WTC11 (cell line): ENCODE measurements at places on chromosomes 1 and 21.

- DNase-seq, result no peak
Measured at GRCh38 chr1:53736290-53736689, 2.7 kb downstream of the GLIS1 start.

DNA sequence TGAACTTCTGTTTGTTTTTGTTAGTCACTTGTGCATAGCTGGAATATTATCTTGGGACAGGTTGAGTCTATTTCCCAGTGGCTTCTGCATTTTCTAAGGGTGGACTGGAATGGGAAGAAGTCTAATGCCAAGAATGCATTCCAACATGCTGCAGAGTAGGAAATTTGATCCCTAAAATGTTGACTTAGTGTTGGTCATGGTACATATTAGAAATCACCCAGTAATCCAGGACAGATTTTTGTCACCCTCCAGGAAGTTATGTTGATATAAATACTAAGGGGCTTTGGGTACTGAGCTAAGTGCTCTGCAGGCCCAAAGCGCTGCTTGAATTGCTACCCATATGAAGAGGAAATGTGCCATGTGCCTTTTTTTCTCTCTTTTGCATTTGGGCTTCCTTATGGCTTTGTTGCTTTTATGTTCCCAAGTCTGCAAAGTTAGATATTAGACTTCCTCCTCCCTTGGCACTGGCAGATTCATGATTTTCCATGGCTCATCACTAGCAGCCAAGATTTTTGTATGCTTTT, 10.0 kb downstream of the ARID1A start:
- no peak for DNase-seq

- DNase-seq, result no peak
Measured at GRCh38 chr1:21261551-21262292, 28.5 kb downstream of the ECE1 start.

- no peak for DNase-seq
Measured at GRCh38 chr1:155622191-155622590, 12.2 kb downstream of the MSTO1 start.

- no peak for DNase-seq
Measured at GRCh38 chr1:25502957-25503356, 40.4 kb upstream of the LDLRAP1 start.

- DNase-seq, result no peak
Measured at GRCh38 chr1:151166505-151166956, 587 bp downstream of the SCNM1 start.

- no peak for DNase-seq
Measured at GRCh38 chr1:39645411-39646043, 6.1 kb upstream of the HEYL start.

GRCh38 chr21:45335151-45335760, 47.6 kb upstream of the POFUT2 start:
- no peak for DNase-seq

DNA sequence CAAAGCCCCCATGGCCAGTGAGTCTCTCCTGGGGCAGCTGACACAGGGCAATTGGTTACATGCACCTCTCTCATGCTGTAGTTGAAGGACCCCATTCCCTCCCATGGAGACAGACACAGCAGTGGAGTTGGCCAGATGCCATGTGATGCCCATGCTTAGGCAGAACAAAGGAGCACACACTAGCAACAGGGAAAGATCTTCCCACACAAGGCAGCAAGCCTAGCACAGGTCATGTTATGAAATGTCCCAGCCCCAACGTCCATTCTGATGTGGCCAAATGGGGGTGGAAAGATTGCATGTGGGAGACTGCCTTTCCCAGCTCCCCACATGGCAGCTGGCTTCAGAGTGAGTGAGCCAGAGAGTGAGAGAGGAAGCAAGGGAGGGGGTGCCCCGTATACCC, 34.5 kb downstream of the AADACL4 start:
- no peak for DNase-seq

DNA sequence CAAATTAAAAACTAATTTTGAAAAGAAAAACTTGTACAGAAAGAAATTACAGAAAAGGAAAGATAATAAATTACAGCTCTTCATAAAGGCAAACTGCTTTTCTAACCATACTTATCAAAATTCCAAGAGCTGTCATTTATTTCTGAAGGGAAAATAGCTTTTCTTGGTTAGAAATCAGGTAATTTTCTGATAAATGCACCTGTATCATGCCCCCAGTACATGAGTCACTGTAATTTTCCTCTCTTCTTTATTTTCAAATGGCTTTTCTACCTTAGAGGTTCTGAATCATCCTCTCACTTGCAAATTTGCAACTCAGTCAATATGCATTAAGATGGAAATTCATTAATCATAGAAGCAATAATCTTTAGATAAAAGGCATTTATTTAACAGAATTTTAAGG, 100.1 kb downstream of the SLC35F3 start:
- no peak for DNase-seq

DNA sequence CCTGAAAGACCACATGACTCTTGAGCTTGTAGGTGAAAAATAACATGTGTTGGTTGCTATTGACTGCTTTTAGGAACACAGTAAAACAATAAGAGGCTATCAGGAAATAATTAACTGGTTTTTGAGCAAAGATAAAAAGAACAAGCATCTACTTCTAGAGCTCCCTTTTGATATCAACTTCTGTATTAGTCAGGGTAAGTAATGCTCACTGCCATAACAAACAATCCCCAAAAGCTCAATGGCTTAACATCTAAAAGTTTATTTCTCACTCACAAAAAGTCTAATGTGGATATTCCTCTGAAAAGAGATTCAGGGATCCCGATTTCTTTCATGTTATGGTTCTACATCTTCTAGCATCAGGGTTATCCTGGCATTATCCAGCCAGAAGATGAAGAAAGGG, 25.3 kb upstream of the PROX1 start:
- no peak for DNase-seq

DNA sequence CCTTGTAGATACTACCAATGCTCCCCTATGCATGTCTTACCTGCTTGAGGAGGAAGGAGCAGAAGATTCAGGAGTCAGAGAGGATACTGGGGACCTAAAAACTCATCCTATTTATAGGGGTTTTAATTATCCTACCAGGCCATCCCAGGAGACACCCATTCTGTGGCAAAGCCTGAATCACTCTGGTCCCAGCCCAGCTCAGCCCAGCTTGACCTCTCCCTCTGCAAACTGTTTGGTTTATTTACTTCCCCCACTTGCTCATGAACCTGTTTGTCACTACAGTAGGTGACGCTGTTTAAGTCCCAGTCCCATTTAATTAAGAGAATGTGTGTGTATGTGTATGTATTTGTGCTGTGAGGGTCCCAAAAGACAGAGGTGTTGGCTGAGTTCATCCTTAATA, at the start of gene RPTN:
RPTN (minus strand) TSS at position 85 of the 400 bp plus-strand sequence. CDS start 1,339 bp downstream, outside the sequence.
- DNase-seq, result no peak

- no peak for DNase-seq
Measured at GRCh38 chr21:32184065-32184464, 94.8 kb downstream of the MIS18A start.

- DNase-seq, result no peak
Measured at GRCh38 chr1:172343240-172344160, 77.0 kb upstream of the C1orf105 start.

GRCh38 chr1:175822580-175822979, 79.2 kb upstream of the TNR start:
- DNase-seq, result no peak

- no peak for DNase-seq
Measured at GRCh38 chr1:214557952-214558735, 6.7 kb upstream of the PTPN14 start.

DNA sequence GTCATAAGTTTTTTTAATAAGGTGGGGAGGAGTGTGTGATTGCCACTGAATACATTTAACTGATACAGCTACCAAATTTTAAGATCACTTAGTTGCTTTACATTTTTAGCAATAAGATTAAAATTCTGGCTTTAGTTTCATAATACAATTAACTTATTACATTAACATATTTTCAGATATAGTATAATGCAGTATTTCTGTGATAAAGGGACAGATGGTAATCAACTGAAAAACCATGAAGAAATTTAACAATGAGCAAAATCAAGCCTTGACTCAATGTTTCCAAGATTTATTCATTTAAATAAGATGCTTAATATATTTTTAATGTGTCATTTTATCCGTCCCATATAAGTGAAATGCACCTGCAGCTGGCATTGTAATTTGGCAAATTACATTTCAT, 4.0 kb downstream of the TOMM20 start:
- DNase-seq, result no peak

GRCh38 chr1:205003358-205004131, 39.5 kb upstream of the CNTN2 start:
- DNase-seq, result no peak

DNA sequence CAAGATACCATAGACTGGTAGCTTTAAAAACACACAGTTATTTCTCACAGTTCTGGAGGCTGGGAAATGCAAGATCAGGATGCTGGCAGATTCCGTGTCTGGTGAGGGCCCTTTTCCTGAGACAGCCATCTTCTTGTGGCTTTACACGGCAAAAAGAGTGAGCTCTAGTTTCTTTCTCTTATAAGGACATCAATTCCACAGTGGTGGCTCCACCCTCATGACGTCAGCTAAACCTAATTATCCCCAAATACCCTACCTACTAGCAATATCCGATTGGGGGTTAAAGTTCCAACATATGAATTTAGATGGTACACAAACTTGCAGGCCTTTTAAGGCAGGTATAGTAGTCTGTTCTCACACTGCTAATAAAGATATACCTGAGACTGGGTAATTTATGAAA, 77.7 kb downstream of the PRRX1 start:
- no peak for DNase-seq

GRCh38 chr1:75135573-75136194, 1.5 kb downstream of the LHX8 start:
- DNase-seq, result no peak

DNA sequence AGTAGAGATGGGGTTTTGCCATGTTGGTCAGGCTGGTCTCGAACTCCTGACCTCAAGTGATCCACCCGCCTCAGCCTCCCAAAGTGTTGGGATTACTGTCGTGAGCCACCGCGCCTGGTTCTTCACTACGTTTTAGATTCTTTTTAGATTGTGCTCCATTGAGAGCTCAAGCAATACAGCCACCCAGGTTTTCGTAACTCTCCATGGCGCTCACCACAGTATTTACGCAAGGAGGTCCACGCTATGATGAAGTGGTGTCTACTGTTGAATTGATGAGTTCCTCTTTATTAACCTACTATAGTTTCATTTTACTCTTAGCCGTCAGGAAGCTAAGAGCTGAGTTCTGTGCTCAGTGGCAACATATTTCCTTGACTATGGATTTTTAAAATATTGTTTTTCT, 1.8 kb upstream of the KIF1B start:
- no peak for DNase-seq

- peak; percentile 33 for DNase-seq
Measured at GRCh38 chr1:86811142-86811924, 102.6 kb downstream of the SELENOF start.

- DNase-seq, result peak; percentile 73
Measured at GRCh38 chr1:2611031-2611501, 21.8 kb downstream of the MMEL1 start.

- no peak for DNase-seq
Measured at GRCh38 chr1:206588492-206588891, 23.8 kb downstream of the EIF2D start.

GRCh38 chr1:234281826-234282489, 91.3 kb upstream of the COA6 start:
- DNase-seq, result no peak

DNA sequence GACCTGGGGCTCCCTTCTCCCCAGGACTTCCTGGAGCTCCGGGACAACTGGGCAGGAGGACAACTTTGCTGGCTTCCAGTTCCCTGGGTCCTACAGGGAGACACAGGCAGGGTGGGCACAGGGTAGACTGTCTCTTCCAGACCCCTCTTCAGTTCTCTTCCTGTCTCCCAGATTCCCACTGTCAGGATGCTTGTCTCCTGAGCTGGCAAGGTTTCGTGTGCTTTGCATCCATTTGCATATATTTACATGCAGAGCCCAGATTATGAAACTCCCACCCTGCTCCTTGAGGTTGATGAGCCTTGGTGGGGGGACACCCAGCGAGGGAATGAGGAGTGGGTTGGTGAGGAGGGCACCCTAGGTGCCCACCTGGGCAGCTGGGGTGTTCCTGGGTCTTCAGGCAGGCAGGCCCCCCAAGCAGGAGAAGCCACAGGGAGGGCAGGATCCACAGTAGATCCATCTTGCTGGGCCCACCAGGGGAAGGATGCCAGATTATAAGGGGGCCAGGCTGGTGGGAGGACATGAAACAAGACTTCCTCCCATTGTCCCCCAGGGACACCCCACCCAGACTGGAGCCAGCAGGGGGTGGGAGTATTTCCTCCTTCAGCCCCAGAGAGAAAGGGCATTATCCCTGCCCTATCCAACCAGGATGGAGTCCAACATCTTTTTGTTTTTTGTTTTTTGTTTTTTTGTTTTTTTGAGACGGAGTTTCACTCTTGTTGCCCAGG, at the start of gene FCN3:
FCN3 (minus strand) TSS at position 463 of the 725 bp plus-strand sequence; CDS start at position 457, 6 bp downstream.
- no peak for DNase-seq

DNA sequence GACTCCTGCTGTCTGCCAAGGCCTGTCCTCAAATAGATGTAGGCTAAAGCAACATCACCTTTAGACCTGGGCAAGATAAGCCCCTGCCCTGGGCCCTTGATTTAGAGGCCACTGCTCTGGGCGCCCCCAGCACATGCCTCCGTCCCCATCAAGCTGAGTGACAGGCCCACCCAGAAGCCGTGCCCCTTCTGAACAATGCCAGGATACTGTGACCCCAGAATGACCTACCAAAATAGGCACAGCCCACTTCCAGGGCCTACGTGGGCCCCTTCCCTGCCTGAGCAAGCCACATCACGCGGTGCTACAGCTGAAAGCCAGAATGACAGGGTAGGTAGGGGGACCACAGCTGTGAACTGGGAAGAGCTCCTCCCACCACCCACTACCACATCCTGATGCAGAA, 24.7 kb upstream of the BECN2 start:
- no peak for DNase-seq

- no peak for DNase-seq
Measured at GRCh38 chr1:241810769-241811405, 37.1 kb upstream of the EXO1 start.

GRCh38 chr1:22105611-22106207, 37.2 kb downstream of the WNT4 start:
- no peak for DNase-seq

DNA sequence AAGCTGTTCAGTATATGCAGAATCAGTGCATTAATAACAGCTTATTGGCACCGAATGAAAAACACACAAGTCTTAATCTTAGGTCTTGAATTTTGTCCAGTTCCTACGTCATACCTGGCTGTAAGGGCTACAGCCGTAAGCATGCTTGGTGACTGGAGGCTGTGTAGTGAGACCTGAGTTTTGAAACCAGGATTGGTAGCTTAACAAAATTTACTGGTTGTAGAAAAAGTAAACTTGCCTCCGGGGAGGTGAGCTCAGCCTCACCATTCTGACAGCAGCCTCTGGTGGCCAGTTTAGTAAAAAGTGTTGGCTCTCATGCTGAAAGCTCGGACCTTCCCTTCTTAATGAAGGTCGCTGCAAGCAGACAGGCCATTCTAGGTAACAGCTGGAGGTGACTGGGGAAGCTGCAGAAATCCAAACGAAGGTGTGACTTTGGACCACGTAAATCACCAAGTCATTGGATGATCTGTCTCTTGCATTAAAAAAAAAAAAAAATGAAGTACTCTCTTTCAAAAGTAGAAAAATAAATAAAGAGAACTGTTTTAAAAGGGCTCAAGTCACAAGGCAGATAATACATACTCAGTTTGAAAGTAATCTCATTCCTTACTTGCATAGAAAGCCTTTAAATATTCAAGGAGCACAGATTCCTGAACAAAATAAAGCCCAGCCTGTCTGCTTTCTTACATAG, 48.9 kb downstream of the HLCS start:
- peak; percentile 43 for DNase-seq
